CD8-positive, alpha-beta memory T cell (primary cell): ENCODE measurements at places on chromosomes 5 and 9.

GRCh38 chr5:142676318-142676717 is 9.6 kb downstream of the FGF1 start:
- DNase-seq = no peak

- no peak for DNase-seq
These were observed 76.3 kb downstream of the MED10 start for GRCh38 chr5:6302075-6302474.

DNA sequence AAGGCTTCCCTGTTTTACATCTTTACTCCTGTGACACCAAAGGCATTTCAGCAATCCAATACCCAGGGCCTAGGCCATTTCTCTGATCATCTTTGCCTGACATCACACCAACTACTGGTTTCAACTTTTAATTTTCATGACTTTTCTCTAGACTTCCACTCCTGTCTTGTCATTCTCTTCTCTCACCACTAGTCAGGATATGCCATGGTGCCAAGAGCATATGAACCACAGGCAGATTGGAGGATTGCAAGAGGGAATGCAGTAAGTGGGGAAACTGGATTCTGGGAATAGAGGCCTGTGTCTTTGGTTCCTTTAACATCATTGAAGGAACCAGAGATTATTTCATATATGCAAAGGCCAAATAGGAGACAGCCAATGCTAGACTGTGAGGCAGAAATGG is 69.3 kb downstream of the ANKRD31 start:
- DNase-seq = no peak

DNA sequence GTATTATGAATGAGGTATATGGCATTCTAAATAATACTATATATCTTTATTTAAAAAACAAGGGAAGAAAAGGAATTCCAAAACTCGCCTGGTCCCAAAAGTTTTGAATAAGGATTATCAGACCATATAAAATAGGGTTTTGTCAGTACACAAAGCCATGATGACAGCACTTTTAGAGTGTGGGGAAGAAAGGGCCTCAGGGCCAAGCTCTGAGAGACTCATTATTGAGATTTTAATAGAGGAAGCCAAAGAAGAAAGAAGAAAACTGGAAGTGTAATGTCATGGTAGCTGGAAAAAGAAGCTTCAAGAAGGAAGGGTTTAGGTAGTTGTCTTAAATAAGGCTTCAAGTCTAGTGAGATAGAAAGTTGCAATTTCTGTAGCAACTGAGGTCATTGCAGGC is 53.0 kb downstream of the FCHO2 start:
- no peak for DNase-seq

- DNase-seq = no peak
These were observed 163.5 kb downstream of the ARSB start for GRCh38 chr5:78821536-78822021.

- no peak for DNase-seq
These were observed 185.5 kb downstream of the SMC2 start for GRCh38 chr9:104279535-104280177.

DNA sequence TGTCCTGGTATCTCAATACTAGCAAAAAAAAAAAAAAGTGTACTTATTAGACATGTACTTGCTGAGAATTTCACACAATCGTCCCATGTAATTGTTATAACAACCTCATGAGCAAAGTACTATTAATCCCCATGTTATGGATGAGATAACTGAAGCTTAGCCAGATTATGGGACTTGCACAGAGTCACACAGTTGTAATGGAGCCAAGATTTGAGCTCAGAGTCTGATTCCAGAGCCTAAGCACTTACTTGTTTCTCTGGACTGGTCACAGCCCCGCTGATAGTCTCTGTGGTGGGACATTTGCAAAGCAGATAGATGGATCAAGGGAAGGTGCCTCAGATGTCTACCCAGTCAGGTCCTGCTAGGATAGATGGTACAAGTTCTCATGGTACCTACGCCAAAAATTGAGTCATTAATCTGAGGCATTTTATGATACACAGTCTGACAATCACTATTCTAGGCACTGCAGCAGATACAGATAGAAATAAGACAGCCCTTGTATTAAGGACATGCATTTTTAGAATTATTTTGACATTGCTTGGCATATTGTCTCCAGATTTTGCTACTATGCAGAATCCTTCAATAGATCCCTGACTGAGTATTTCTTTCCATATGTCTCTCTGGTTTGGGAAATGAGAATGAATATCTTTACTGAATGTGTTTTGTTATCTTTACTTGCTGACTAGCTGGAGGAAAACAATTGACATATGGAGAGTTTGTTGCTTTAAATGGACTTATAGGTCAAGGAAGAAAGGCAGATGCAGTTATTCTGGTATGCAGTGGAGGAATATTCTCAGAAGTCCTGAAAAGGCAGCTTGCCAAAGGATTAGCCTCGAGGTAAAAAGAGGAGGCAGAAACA is 149.5 kb downstream of the ADAMTSL1 start:
- no peak for DNase-seq
